ENCODE measurements at places on chromosomes 5 and 9.

GRCh38 chr9:137534256-137535119 lies 15.7 kb downstream of the PNPLA7 start:
- no peak for DNase-seq

DNA sequence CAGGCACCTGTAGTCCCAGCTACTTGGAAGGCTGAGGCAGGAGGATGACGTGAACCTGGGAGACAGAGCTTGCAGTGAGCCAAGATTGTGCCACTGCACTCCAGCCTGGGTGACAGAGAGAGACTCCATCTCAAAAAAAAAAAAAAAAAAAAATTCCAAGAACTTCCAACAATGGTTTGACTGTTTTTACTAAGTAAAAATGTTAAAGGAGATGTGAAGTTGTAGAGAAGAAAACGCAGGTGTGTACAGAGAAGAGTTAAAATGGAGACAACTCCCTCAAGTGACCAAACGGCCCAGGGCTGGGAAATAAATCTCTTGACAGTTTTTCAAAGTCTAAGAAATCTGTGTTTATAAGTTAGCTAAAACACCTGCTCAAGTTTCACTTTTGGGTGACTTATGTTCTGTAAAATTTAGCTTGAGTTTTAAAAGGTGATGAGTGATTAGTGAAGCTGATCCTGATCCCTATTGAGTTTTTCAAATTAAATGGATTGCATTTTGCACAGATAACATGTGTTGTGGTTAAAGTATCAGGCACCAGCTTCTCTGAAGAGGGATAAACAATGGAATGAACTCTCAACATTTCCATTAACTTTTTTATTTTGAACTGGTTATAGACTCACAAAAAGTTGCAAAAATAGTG lies 255.2 kb upstream of the CD180 start:
- DNase-seq: no peak

- no peak for DNase-seq
Observed at GRCh38 chr5:92390657-92391056, 1007.5 kb upstream of the ARRDC3 start.

DNA sequence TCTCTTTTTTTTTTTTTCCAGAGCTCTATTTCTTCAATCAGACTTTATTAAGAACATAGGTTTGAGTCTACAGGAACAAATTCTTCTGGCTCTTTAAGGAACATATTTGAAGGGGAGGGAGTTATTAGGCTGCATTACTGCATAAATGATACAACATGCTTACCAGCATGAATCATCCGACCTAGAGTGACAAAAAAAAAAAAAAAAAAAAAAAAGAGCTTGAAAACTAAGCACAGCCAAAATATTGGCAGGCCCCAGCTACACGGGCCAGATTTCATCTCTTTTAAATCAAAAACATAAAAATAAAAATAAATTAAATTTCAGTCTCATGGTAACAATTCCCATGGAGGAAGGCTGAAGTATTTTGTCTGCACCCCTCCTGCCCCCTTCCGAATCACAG lies 26.3 kb downstream of the MSX2 start:
- DNase-seq: no peak

GRCh38 chr9:87525546-87526303 lies 28.1 kb downstream of the DAPK1 start:
- no peak for DNase-seq

- DNase-seq: no peak
Observed at GRCh38 chr9:129097671-129098306, 12.8 kb downstream of the CRAT start.

DNA sequence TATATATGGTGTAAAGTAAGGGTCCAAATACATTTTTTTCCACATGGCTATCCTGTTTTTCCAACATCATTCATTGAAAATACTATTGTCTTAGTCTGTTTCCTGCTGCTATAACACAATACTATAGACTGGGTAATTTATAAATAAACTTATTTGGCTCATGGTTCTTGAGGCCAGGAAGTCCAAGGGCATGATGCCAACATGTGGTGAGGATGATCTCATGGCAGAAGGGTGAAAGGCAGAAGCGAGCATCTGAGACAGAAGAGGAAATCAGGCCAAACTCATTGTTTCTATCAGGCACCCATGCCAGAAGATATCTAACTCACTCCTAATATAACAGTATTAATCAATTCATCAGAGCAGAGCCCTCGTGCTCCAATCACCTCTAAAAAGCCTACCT lies 42.6 kb downstream of the ANKRD55 start:
- no peak for DNase-seq

DNA sequence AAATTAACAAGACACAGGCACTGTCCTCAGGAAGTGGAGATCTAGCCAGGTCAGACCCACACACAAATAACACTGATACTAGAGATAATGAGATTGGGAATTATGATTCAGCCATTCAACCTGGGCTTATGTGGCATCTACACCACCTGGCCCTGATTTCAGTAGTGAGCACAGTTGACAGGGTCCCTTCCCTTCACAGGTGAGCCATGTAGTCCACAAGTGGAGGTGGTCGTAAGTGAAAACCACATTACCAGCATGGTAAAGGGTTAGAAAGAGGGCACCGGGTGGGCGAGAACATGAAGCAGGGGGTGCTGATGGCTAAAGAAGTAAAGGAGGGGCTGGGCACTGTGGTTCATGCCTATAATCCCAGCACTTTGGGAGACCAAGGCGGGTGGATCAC lies 48.3 kb upstream of the IL17B start:
- no peak for DNase-seq

GRCh38 chr5:38795986-38796741 lies 49.6 kb upstream of the OSMR start:
- DNase-seq: no peak

GRCh38 chr9:94901019-94901363 lies 174.5 kb downstream of the AOPEP start:
- no peak for DNase-seq

DNA sequence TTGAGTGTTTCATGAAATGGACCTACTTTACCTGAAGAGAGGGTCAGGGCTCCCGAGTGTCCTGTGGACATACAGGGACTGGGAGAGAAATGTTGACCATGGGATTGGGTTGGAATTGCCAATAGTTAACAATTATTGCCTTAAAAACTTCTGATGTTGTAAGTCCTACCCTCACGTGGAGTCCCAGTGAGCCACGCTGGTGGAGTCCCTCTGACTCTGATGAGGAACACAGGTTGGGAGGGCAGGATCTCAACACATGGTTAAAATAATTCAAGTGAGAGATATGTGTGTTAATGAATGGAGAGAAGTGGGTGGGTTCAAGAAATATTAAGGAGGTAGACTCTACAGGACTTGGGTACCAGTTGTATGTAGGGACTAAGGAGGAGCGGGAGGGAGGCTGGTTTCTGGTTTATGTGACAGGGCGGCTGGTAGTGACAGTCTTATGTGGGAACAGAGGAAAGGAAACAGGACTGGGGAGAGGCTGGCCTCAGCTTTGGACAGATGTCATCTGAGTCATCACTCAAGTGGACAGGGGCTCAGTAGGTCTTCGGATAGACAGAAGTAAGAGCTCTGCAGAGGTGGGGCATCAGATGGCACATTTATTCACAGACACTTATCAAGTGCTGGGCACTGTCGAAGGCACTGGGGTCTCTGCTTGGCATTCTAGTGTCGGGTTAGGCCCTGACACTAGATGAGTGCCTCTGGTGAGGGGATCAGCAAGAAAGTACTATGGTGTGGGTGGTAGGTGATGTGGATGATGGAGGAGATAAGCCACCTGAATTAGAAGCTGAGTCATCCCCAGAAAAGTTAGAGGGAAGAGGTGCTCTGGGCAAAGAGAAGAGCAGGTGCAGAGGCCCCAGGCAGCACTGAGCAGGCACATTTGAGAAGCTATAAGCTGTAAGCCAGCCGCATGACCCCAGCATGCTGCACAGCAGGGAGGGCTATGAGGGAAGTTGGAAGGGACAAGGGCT lies 27.2 kb downstream of the MAML1 start:
- no peak for DNase-seq

DNA sequence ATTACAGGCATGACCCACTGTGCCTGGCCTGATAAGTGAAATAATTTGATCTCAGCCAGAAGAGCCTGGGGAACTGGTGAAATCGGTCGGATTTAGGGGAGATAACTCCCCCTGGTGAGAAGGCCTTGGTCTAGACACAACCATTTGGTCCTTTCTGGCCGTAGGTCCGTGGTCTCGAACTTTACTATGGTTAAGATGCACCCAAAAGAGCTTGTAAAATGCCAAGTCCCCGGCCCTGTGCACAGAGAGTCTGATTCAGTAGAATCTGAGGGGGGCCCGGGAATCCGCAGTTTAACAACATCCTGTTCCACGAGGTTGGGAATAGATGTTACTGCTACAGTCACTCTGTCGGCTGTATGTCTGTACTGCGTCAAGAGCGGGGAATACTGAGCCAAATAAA lies 140.7 kb downstream of the C9orf50 start:
- DNase-seq: no peak

- no peak for DNase-seq
Observed at GRCh38 chr5:16863469-16863946, 72.6 kb downstream of the MYO10 start.
